Amygdala (tissue), 56 donors: ENCODE measurements at places on chromosomes 7 and 10.

GRCh38 chr7:99504281-99504602 lies 220 bp upstream of the ZKSCAN5 start:
- DNase-seq: no peak

- DNase-seq: no peak
These were observed 2.4 kb upstream of the MYO1G start for GRCh38 chr7:44981035-44981706.

DNA sequence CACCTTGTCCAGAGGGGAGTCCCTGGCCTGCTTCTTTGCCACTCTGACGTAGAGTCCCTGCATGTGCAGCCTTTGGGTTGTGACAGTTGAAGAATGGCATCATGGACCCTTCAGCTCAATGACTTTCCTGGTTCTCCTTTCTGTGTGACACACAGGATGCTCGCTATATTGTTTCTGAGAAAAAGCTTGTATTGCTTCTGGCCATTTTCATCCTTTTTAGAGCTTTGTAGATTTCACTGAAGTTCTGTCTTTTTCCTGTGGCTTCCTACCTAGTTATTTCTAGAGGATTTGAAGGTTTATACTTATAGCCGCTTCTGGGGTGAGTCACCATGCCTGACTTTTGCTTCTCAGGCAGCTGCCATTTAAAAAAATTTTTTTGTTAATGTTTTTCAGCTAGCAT lies 27.0 kb downstream of the SND1 start:
- no peak for DNase-seq

GRCh38 chr10:45640941-45641340 lies 31.6 kb downstream of the ZFAND4 start:
- no peak for DNase-seq

GRCh38 chr10:3761021-3761686 lies 23.9 kb downstream of the KLF6 start:
- DNase-seq: no peak

DNA sequence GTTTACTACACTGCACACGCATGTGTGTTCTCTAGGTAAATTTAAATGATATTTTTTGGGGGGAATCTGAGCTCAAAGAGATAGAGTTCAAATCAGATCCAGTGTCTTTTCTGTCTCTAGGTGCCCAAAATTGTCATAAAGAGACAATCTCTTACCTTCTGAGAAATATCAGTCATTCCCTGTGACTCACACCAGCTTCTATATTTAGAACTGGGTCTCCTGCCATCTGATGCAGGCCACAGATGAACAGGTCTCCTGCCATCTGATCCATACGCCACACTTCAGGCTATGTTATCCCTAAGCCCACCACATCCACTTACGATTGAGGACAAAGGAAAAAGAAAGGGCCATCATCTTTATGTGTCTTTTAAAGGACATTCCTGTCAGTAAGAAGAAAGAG lies 136.3 kb upstream of the LAMB4 start:
- no peak for DNase-seq

DNA sequence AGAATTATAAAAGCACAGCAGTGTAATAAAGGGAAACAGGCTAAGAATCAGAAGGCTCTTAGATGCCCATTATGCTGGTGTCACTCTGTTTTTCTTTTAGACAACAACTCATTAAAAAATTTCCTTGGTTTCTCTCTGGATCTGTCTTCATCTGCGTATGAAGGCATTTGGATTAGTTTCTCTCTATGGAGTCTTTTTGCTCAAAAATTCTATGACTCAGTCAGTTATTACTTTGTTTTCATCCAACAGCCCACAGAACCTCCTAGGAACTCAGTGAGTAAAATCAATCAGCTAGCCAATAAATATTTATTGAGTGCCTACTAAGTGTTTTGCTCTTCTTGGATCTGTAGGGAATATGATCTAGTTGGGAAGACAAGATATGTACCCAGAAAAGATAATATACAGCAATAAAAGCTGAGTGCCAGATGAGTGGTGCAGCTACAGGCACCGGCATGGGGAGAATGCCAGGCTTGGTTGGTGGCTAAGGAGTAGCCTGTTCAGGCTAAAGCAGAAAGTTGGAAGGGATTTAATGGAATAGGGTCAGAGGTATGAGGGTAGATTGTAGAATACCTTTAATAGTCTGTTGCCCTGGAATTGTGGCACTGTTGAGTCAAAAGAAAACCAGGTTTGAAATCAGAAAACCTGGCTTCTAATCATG lies 156.2 kb downstream of the LRRC4 start:
- DNase-seq: no peak

GRCh38 chr10:70193391-70193844 lies 23.1 kb upstream of the SAR1A start:
- no peak for DNase-seq

- no peak for DNase-seq
These were observed 14.2 kb downstream of the SLC37A3 start for GRCh38 chr7:140383954-140384713.

DNA sequence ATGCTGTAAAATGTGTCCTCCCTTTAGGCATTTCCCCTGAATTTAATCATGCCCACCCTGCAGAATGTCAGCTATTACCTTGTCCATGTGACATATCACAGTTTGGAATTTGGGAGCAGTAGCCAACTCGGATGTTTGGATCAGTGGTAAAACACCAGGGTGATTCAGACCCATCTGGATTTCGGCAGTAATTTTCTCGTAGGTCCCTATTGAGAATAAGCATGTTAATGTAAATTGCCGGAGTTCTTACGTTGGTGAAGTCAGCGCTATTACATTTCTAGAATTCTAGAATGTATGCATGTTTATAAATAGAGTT lies 44.1 kb downstream of the HGF start:
- no peak for DNase-seq

DNA sequence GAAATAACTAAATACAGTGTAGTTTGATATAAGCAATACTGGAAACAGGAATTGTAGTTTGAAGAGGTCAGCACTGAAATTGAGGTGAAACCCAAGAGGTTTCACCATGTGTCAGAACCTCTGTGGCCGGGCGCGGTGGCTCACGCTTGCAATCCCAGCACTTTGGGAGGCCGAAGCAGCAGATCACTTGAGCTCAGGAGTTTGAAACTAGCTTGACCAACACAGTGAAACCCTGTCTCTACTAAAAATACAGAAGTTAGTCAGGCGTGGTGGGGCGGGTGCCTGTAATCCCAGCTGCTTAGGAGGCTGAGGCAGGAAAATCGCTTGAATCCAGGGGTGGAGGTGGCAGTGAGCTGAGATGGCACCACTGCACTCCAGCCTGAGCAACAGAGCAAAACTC lies 13.7 kb downstream of the AHCYL2 start:
- no peak for DNase-seq

GRCh38 chr10:102581981-102582580 lies 62.2 kb upstream of the TRIM8 start:
- DNase-seq: no peak

DNA sequence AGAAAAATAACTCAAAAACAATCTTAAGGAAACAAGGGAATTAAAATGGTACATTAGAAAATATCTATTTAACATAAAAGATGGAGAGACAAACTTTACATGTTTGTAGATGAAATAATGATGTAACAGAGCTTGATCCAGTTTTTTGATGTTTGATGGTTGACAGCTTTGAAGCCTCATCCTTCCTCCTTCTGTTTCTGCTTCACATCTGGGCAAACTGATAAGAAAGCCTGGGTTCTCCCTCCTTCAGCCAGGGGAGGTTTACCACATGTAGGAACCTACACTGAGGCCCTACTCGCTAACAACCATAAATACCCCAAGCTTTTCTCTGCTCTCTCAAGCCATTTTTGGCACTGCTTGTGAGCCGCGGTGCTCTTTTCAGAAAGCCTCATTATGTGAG lies 82.8 kb upstream of the ZNF32 start:
- DNase-seq: no peak

- no peak for DNase-seq
These were observed 19.7 kb downstream of the SUFU start for GRCh38 chr10:102523250-102524029.

DNA sequence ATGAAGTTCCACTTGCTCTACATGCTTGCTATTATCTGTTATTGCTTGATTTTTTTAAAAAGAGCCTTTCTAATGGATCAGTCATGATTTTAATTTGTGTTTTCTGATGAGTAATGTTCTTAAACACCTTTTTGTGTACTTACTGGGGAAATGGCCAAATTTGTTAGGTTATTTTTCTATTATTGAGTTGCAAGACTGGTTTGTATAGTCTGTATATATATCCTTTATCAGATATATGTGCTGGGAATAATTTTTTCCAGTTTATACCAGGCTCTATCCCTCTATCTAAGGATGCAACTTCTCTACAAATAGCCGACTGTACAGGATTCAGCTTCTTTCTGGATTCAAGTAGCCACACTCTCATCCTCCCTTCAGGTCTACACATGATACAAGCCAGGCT lies 65.6 kb upstream of the SEC61G start:
- DNase-seq: no peak

GRCh38 chr7:65390588-65390987 lies 16.9 kb downstream of the ZNF92 start:
- no peak for DNase-seq
